ENCODE measurements at places on chromosomes 2 and 18. TPM values are rescaled to one million over a fixed set of nuclear protein-coding genes. Genes with fewer than 3 reads are reported as not detected.

Gene SMCHD1
- polyA plus RNA-seq = 24.4 TPM

Gene C2orf72
- polyA plus RNA-seq = 0.02 TPM

Gene LIMS2
- polyA plus RNA-seq = 8.7 TPM

Gene SOWAHC
- polyA plus RNA-seq = 3.9 TPM

Gene DPP4
- 61.0 TPM for polyA plus RNA-seq

- DNase-seq = no peak
Observed at GRCh38 chr2:122363885-122364284, 608.4 kb downstream of the TSN start.

DNA sequence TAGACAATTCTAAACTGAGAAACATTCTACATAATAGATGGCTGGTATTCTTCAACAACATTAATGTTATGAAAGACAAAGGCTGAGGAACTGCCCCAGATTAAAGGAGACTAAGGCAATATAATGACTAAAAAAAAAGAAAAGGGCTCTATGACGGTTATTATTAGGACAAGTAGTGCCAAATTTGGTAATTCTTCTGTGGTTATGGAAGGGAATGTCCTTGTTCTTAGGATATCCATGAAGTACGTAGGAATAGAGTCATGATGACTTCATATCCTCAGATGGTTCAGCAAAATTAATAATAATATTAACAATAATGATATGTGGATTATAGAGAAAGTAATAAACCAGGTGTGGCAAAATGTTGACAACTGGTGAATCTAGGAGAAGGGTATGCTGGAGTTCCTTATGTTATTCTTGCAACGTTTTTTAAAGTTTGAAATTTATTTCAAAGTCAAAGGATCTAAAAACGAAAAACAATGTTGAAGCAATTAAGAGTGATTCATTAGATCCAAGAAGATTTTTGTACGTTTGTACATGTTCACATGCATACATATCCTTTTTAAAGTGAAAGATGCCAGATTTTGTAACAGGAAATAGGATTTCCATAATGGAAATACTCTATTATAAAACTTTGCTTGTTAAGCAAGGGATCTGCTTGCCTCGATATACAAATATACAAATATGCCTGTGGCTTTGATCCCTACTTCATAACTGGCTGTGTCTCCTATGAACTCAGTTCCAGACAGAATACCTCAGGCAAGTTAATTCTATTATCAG, 27.7 kb upstream of the STRN start:
- no peak for DNase-seq

- DNase-seq = no peak
Observed at GRCh38 chr2:39636306-39636705, 29.4 kb upstream of the TMEM178A start.

GRCh38 chr2:104321796-104322349, 532.0 kb upstream of the POU3F3 start:
- no peak for DNase-seq

DNA sequence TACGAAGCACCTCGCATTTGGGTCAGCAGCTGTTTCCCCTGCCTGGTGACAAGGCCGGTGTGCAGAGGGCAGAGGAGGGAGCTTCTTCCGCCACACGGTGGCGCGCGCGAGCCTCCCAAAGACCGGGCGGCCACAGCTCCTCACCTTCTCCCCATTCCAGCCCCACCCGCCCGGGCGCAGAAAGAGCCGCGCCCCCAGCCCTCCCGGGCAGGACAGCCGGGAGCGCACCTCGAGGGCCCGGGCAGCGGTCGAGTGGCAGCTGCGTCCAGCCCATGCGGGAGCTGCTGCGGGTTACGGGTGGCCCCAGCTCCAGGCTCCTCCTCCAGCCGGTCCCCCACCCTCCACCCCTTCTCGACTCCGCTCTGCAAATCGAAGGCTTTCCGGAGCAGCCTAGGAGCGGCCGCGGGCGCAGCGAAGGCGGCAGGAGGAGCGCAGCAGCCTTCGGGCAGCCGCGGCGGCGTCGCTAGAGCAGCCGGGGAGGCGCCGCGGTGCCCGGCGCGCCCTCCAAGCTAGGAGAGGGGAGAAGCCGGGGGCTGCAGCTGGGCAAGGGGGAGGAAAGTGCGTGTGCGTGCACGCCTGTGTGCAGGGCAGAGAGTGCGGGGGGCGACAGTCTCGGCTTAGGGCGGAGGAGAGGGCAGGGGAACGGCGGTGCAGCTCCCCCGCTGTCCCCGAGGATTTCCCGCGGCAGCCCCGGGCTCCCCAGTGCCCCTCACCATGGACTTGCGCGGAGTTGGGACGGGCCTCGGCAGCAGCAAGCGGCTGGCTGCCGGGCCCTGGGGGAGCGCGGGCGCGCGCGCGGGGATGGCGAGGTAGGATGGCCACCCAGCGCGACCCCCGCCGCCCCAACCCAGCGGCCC, at the start of gene CCDC85A:
CCDC85A (plus strand) TSS at position 348 of the 857 bp plus-strand sequence. CDS start 635 bp downstream, outside the sequence.
- DNase-seq = peak; percentile 7

GRCh38 chr2:100320547-100321178, 1.6 kb downstream of the LONRF2 start:
- no peak for DNase-seq

DNA sequence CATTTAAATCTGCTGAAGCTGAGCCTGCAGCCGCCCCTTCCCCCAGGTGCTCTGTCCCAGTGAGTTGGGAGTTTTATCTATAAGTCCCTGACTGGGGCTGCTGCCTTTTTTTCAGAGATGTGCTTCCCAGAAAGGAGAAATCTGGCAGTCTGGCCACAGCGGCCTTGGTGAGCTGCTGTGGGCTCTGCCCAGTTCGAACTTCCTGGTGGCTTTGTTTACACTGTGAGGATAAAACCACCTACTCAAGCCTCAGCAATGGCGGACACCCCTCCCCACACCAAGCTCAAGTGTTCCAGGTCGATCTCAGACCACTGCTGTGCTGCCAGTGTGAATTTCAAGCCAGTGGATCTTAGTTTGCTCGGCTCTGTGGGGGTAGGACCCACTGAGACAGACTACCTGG, 97.3 kb downstream of the ACAA2 start:
- DNase-seq = no peak

- no peak for DNase-seq
Observed at GRCh38 chr2:118032169-118033013, 18.5 kb upstream of the CCDC93 start.

DNA sequence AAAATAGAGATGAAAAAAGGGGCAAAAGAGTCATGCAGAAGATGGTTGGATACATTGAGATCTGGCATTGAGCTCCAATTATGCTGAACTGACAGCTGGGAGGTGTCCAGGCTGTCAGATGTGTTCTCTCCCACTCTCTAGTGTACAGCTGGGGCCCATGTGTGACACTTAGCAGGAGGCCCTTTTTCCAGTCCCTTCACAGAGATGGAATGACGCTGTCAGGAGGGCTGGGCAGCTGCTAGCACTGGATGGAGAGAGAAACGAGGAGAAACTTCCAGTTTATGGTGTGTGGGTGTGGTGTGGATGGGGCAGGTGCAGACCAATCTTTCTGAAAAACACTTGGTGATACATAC, 437.7 kb upstream of the HS6ST1 start:
- no peak for DNase-seq

GRCh38 chr2:144469798-144470197, 50.1 kb downstream of the ZEB2 start:
- DNase-seq = no peak

DNA sequence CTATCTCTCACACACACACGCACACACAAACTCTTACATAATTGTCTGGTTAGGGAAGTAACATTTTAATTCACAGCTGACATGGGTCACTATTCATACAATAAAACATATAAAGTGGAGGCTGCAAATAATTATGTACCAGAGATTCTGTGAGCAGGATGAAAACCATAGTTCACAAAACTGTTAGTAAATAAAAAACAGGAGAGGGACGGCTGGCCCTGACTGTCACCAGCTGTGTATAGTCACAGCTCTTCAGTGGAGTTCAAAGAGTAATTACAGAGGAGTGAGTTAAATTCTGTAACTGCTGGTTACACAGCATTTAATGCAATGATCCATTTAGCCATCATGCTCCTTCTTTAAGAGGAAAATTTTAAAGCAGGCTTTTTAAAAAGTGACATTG, 76.9 kb downstream of the NRXN1 start:
- DNase-seq = no peak

DNA sequence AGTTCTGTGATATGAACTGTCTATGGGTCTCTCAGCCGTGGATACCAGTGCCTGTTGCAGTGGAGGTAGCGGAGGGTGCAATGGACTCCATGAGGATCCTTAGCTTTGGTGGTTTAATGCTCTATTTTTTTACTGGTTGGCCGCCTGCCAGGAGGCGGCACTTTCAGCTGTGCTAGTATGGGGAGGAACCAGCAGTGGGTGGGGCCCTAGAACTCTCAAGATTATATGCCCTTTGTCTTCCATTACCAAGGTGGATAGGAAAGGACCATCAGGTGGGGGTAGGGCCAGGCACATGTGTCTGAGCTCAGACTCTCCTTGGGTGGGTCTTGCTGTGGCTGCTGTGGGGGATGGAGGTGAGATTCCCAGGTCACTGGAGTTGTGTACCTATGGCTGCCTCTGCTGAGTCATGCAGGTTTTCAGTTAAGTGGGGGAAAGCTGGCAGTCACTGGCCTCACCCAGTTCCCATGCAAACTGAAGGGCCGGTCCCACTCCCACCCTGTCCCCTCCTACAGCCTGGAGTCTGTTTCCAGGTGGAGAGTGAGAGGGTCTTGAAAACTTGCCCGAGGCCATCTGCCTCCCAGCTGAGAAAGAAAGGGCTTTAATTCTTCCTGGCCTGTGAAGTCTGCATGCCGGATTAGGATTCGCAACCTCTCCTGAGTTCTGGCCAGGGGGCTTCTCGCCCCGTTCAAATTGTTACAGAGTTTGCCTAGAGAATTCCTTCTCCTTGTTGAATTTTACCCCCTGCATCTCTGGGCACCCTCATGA, 14.5 kb downstream of the KCNS3 start:
- no peak for DNase-seq

DNA sequence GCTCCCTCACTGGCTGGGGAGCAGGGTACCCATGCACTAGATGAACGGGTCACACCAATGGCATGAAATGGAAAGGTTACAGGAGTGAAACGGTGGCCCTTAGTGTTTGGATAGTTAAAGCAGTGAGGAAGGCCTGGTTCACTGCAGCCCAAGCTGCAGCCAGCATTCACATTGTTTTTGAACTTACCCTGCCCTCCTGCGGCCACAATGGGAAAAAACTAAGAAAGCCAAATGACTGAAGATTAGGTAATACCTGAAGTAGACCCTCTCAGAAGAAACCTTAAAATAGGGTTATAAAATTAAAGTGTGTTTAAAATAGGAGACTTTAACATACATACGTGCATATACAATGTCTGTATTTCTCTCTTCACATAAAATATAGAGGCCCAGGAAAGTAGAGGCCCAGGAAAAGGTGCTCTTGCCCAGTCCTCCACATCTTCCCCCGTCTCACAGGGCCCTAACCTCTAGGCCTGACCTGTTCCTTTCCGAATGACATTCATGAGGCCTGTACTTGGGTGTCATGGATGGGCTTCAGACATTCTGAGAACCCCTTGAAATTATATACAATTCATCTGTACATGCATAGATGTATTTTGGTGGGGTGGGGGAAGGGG, 33.3 kb downstream of the DOK1 start:
- no peak for DNase-seq

- DNase-seq = no peak
Observed at GRCh38 chr2:47253447-47253846, 98.3 kb upstream of the STPG4 start.

DNA sequence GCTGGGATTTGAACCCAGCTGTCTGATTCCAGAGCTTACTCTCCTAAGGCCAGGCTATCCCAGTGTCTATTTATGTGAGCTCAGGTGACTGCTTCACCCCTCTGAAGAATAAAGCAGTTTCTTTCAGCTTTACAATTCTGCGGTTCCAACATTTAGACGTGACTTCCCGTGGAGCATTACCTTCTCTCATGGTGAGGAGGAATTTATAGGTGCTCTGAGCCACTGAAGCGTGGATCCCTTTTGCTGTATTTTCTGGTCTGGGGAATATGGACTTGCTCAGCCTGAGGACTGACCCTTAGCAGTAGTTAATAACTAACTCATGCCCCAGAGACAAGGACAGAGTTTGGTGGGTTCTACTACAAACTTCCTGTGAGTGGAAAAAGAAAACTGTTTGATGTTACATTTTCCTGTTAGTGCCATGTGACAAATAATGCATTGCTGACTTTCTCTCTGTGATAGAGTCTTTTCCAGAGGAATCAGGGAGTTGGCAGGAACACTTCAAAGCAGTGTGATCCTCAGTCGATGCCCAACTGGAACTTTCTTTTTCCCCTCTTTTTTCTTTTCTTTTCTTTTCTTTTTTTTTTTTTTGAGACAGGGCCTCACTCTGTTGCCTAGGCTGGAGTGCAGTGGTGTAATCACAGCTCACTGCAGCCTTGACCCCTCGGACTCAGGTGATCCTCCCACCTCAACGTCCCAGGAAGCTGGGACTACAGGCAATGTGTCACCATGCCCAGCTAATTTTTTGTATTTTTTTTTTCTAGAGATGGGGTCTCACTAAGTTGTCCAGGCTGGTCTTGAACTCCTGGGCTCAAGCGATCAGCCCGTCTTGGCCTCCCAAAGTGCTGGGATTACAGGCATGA, 21.9 kb downstream of the CASP10 start:
- no peak for DNase-seq

- no peak for DNase-seq
Observed at GRCh38 chr2:65044097-65044735, 12.0 kb upstream of the CEP68 start.

DNA sequence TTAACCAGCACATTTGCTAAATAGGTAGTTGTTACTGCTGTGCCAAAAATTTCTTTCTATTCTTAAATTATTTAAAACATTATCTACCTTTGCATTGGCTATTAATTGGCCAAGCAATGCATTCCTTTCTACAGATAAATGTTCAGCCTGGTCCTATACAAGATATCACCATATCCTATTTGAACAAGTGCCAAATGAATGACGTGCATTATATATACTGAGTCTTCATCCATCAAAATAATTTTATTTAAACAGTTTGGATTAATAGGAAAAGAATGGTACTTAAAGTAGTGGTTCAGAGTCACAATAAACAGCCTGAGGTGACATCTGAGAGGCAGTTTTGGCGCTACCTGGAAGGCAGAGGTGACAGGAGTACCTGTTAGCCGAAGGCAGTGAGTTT, 230.1 kb upstream of the EPAS1 start:
- DNase-seq = no peak

DNA sequence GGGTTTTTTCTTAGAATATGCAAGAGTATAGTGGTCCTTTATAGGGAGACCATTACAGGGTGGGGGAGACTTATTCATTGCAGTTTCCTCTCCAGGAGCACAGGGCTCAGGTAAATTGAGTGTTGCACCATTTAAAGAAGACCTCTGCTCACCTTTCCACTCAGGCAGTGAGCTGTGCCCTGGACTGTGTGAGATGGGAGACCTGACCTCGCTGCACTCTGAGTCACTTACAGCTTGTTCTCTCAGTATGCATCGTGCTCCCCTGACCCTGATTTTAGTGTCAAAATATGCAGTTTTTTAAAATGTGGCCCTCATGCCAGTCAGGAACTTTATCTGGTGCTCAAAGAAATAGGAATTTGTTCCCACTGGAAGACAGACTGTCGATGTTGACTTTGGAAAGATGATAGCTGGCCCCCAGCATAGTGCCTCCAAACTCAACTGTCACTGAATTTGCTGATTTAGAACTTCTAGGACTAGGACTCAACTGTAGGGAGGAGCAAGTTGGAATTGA, 146.7 kb upstream of the EPAS1 start:
- no peak for DNase-seq

Data from AG04450 (cell line).